ENCODE measurements at places on chromosomes 1 and 21. TPM values are rescaled to one million over a fixed set of nuclear protein-coding genes. Genes with fewer than 3 reads are reported as not detected.

Gene HSD3B1
- polyA plus RNA-seq, result not detected

Gene TNFRSF14
- polyA plus RNA-seq, result 70.7 TPM

Gene SDHB
- 136 TPM for polyA plus RNA-seq

Gene GBP2
- polyA plus RNA-seq, result 6.2 TPM

Gene C1orf167
- not detected for polyA plus RNA-seq

Gene CFHR5
- polyA plus RNA-seq, result not detected

Gene NMNAT1
- polyA plus RNA-seq, result 5.6 TPM

Gene S100A2
- 1.4 TPM for polyA plus RNA-seq

Gene SYF2
- 13.9 TPM for polyA plus RNA-seq

Gene TRNP1
- 166 TPM for polyA plus RNA-seq

Gene IL22RA1
- 10.2 TPM for polyA plus RNA-seq

Gene DYRK1A
- 24.6 TPM for polyA plus RNA-seq

Gene CFHR1
- not detected for polyA plus RNA-seq

Gene CLDN19
- polyA plus RNA-seq, result 5.0 TPM

Gene ILDR2
- polyA plus RNA-seq, result not detected

Gene TFF3
- 27.0 TPM for polyA plus RNA-seq

Gene EPHA10
- 0.11 TPM for polyA plus RNA-seq

Gene CLCA2
- not detected for polyA plus RNA-seq

Gene GGPS1
- polyA plus RNA-seq, result 25.8 TPM

Gene KRTAP19-3
- not detected for polyA plus RNA-seq

Gene CELA3A
- 0.73 TPM for polyA plus RNA-seq

Gene MMP23B
- 0.61 TPM for polyA plus RNA-seq

Gene DSCAM
- polyA plus RNA-seq, result not detected

All from HepG2 (cell line).